NAMALWA (cell line): ENCODE measurements at places on chromosomes 6 and 20.

GRCh38 chr20:59120919-59121318 is 42.7 kb upstream of the ZNF831 start:
- peak; percentile 25 for DNase-seq

DNA sequence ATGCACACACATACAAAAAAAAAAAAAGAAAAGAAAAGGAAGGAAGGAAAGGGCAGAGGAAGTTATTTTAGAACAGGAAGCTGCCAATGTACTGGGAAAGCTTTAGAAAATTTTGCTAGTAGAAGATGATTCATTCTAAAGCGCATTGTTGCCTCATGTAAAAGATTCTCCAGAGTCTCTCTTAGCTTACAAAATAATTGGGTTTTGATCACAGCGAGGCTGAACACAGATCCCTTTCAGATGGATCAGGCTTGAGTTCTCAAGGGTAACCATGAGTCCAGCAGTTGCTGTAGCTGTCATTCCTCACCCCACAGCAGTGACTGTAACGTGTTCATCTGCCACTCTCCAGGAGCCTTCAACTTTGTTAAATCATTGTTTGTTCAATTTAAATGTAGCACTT is 81.9 kb downstream of the PHACTR2 start:
- DNase-seq: no peak

- DNase-seq: no peak
Observed at GRCh38 chr6:111624401-111625098, 18.9 kb upstream of the TRAF3IP2 start.

- peak; percentile 87 for DNase-seq
Observed at GRCh38 chr6:42915732-42916131, at the start of gene PTCRA. PTCRA (plus strand) TSS chr6:42916053; CDS start chr6:42916070, 17 bp downstream.

GRCh38 chr6:81772741-81773140 is 20.3 kb upstream of the TENT5A start:
- DNase-seq: no peak

DNA sequence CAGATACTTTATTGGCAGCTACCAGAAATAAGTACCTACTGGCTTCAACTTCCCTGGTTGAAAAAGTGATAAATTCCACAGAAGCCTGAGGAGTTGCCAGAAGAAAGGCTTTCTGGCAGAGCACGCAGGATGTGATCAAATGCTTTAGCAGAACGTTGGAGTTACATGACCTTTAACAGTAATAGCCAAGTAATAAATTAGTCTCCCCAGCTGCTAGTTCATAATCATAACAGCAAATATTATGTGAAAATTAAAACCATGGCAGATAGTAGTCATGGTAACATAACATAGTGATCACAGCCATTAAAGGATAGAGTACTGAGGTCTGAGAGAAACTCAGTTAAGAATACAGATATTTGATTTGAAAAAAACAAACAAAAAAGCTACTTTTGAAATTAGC is 567.7 kb downstream of the ADGRB3 start:
- no peak for DNase-seq

DNA sequence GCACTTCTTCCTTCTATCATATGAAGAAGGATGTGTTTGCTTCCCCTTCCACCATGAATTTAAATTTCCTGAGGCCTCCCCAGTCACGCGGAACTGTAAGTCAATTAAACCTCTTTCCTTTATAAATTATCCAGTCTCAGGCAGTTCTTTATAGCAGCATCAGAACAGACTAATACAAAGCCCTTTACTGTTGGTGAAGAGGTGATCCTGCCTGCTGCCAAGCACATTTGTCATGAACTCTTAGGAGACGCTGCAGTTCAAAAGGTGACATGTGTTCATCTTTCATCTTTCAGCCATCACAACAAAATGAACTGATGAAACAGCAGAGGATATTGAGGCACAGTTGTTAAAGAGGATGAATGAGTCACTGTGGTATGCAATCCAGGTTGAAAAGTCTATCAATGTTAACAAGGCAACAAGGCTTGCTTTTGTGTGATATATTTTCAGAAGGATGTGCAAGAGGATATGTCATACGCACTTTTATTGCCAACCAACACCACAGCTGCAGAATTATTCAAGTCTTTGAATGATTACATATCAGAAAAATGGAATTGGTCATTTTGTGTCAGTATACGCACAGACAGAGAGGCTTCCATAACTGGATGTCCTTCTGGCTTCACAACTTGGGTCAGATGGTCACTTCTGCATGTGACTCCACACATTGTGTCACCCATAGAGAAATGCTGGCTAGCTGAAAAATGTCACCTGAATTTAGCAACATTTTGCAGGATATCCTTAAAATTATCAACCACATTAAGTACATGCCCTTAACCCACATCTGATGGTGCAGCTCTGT is 52.4 kb upstream of the PLN start:
- no peak for DNase-seq

DNA sequence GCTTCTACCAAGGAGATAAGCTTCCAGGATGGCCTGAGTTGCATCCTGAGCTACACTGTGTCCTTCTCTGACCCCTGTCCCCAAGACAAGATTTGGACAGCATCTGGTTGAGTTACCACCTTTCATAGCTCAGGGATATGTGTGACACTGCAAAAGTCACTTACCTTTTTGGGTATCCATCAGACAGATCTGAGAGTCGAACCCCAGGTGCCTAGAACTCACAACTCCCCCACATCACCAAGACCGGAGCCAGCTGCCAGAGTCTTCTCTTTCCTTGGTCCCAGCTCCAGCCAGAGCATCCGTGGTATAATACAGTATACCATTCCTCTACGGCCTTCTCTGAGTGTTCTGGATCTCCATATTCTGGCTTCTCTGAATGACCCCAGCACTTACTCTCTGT is 133.0 kb downstream of the CD83 start:
- DNase-seq: no peak

DNA sequence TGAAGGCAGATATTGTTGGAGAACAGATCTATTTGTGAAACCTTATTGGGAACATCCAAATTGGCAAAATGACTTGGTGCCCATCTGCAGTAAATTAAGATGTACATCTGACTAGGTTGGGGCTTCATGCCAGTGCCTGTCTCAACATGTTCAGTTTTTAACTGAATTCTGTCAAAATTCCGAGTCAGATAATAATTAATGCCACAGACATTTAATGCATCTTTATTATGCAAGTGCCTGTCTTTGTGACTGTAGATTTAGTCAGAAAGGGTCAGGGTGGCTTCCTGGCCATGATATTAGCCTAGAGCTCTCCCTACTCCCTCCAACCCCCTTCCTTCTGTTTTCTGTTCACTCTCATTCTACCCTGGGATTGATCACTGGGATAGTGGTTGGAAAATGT is 199.3 kb upstream of the FLRT3 start:
- DNase-seq: no peak

- no peak for DNase-seq
Observed at GRCh38 chr6:68572975-68573374, 62.1 kb upstream of the ADGRB3 start.

- DNase-seq: no peak
Observed at GRCh38 chr6:18352001-18352400, 35.1 kb upstream of the RNF144B start.

GRCh38 chr6:127641905-127642304 is 64.9 kb downstream of the C6orf58 start:
- peak; percentile 49 for DNase-seq

DNA sequence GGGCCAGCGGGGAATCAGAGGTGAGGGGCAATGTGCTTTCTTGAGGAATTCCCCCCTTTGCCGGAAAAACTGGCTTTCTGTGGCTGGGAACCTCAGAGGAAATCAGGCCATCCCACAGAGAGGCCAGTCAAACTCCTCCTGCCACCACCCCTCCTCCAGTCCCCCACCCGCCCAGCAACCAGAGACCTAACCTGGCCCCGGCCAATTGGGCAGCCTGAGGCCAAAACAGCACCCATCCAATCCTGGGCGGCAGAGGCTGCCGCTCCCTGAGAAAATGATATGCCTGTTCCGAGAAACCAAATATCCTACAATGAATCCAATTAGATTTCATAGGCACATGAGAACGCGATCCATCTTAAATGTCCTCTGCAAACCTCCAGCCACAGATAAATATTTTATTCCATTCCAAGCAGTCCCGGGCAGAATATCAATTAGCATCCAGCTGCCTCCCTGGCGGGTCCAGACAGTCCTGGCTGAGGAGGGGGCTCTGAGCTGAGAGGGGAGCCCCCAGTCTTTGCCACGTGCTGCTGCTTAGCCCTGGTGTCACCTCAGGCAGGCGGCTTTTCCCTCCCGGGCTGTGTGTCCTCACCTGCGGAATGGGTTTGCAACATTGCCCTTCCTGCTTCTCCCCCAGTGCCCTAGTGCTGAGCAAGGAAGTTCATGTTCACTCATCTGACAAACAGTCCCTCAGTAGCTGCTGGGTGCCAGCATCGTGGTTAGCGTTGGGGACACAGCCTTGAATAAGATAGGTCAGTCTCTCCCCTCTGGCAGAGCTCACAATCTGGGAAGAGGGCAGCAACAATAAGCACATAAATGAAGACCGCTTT is 95.0 kb downstream of the DLGAP4 start:
- no peak for DNase-seq
